ENCODE measurements at places on chromosomes 6 and 20. TPM values are rescaled to one million over a fixed set of nuclear protein-coding genes. Genes with fewer than 3 reads are reported as not detected.

Gene VEGFA
- total RNA-seq: 64.6 TPM

Gene CLVS2
- total RNA-seq: not detected

Gene ZCCHC3
- total RNA-seq: 23.7 TPM

Gene RIPOR3
- not detected for total RNA-seq

Data from activated CD4-positive, alpha-beta T cell treated with anti-CD3 and anti-CD28 coated beads, Interleukin-2, amount 10 ng/mL, durations not matched to agents 24 days and 14 days (primary cell).